Stimulated activated CD8-positive, alpha-beta memory T cell treated with anti-CD3 and anti-CD28 coated beads, Interleukin-15, amount 100 ng/mL, for 1 hour (primary cell): ENCODE measurements at places on chromosomes 1 and 21.

DNA sequence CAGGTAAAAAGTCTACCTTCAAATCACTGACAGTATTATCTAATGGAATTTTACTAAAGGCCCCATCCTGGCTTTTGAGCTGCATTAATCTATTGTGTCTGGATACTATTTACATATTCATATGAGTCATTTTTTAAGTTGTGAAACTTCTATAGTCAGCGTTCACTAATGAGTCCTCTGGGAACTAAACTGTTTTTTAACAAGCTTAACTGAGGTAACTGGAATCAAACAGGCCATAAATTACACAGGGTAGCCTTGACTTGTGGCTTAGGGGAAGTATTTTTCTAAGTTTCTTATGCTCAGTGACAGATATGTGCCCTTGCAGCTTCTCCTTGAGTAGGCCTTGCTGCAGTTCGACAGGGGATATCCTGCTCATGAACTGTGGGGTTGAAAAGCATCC, 68.8 kb downstream of the JMJD4 start:
- no peak for DNase-seq

DNA sequence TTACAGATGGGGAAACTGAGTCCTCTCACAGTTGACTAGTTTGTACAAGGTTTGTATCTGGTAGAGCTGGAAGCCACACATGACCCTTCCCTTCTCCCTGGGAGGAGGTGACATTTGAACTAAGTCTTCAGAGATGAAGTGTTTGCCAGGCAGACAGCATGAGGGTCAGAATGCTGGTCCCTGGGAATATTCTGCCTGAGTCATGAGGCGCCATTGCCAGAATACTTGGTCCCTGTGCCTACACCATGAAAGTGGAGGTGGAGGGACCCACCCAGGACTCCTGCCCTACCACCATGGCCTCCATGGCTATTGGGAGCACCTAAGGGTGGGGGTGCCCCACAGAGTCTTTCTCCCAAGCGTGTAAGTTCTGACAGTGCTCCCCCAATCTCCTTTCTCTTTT, 7.0 kb downstream of the RPS6KA1 start:
- no peak for DNase-seq

DNA sequence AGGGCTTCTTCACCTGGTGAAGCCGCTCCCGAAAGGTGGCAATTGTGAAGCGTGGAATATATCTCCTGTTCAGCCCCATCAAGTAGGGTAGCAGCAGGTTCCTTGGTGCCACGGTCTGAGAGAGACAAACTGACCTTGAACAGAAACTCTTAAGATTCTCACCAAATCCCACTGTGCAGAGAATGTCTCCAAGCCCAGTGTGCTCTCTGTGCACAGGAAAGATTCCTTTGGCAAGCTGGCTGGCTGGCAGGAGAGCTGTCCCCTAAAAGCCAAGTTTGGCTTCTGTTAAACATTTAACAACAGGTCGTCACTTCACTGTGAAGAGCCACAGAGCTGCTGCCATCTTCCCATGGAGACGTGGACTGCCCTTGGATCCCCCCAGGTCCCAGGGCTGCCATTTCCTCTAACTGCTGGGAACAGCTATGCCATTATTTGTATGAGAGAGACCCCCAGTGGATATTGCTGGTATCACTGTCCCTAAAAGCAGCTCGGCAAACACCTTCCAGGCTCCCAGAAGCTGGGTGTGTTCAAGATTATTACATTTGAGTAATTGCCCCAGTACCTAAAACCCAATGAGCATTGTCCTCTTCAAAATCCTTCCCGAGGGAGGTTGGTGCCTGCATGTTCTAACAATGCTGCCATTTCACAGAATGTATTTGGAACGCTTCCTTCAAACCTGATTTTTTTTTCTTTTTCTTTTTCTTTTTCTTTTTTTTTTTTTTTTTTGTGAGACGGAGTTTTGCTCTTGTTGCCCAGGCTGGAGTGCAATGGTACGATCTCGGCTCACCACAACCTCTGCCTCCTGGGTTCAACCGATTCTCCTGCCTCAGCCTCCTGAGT, 71.8 kb downstream of the CD58 start:
- no peak for DNase-seq

DNA sequence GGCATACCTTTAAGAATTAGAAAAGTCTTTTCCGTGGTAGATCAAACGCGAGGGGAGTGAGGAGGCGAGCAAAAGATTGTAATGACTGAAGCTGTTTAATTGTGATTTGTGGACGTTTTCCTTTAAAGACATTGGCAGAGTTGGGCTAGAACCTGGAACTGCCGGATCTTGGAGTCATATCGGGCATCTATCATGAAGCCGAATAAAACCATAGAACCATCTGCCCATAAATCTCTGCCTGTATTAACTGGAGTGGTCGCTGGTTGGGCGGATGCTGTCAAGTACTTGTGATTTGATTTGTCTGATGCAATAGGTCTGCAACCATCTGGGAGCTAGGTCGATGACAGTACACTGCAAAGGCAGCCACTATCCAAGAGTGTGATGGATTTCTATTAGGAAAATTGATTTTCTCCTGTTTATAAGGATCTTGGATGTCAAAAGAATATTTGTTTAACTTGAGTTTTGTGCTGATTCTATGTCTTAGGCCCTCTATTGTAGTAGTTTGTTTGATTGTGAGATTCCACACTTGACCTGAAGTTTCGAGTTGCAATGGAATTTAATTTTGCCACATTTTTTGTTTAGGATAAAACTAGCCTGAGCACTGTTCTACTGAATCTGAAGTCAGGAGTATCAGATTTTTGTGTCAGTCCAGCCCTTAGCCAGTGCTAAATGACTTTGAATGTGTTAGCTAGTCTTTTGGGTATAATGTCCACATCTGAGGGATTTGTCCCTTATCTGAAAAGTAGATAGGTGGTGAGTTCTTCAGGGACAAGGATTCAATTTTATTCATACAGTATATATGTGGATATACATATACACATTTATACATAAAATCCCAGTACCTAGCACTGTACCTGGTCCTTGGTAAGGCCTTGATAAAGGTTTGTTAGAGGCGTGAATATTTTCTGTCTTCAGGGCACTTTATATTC, 1.2 kb downstream of the SARS1 start:
- DNase-seq, result no peak

DNA sequence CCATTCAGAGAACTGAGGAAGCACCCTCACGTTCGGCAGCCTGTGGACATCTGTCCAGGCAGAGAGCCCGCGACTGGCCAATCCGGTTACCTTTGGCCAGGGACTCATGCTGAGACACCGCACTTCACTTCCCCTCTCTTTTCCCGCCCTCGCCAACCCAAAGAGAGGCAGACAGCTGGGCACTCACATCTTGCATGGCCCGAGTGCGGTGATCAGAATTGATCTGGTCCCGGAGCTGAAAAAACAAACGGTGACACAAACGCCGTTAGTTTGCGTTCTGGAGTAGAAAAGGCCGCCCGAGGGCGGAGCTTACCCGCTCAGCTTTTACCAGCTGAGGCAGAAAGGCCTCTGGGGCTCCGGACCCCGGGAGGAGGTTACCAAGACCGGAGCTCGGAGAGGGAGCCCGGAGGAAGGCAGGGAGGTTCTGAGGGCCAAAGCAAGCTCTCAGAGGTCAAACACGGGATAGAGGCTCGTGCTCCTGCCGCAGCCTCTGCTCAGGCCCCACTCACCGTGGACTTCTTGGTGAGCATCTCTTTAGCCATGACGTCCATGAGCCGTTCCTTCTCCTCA, 376 bp downstream of the SF3A3 start:
- no peak for DNase-seq

- DNase-seq, result no peak
Measured at GRCh38 chr1:79945391-79945790, 938.9 kb upstream of the ADGRL4 start.

- no peak for DNase-seq
Measured at GRCh38 chr1:230251644-230252191, 174.4 kb downstream of the PGBD5 start.
